ENCODE measurements at places on chromosomes 16 and 17. TPM values are rescaled to one million over a fixed set of nuclear protein-coding genes. Genes with fewer than 3 reads are reported as not detected.

KRT36 gene
- total RNA-seq = not detected

DNA sequence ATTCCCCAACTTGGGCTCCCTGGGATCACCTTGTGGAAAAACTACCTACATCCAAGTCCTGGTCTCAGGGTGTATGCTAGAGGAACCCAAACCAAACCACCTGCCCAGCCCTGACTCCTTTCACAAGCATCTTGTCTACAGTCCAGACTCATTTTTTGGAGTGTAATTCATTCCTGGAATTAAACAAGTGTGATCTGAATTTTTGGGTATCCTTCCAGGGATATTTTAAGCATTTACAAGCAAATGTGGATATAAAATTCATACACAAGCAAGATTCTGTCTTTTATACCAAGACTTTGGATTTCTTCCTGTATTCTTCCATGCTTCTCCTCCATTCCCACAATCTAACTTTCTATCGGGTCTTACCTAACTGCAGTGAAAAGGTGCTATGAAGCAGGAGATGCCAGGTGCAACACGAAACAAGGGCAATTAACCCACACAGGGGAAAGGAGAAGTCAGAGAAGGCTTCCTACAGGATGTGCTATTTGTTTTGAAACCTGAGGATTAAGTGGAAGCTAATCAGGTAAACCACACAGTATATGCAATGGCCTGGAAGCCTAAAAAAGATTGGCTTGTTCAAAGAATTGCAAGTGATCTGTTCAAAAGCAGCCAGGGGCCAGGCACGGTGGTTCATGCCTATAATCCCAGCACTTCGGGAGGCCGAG, 417.2 kb upstream of the C16orf82 start:
- no peak for DNase-seq

- DNase-seq = no peak
Measured at GRCh38 chr16:2767891-2768290, 9.2 kb downstream of the ELOB start.

- peak; percentile 29 for DNase-seq
Measured at GRCh38 chr17:70171159-70171558, 1.8 kb downstream of the KCNJ2 start.

Measured in lung (tissue), 17 donors.